ENCODE measurements at places on chromosomes 2 and 18.

DNA sequence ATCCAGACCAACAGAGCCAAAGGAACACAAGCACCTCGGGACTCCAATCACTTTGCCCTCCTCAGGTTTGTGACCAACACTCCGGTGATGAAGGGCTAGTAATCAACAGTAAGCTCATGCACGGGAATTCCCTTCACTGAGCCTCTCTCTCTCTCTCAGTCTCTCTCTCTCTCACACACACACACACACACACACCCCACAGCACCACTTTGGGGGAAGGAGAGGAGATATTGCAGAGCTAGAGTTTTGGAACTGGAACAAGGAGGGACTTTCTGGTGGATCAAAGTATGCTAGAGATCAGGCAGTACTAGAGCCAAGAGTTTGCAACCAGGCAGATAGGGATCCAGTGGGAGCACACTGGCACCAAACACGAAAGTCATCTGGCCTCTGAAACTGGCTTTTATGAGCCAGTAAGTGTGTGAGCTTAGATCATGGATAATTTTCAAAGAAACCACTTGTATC is 98.7 kb downstream of the ANKRD44 start:
- DNase-seq: no peak

DNA sequence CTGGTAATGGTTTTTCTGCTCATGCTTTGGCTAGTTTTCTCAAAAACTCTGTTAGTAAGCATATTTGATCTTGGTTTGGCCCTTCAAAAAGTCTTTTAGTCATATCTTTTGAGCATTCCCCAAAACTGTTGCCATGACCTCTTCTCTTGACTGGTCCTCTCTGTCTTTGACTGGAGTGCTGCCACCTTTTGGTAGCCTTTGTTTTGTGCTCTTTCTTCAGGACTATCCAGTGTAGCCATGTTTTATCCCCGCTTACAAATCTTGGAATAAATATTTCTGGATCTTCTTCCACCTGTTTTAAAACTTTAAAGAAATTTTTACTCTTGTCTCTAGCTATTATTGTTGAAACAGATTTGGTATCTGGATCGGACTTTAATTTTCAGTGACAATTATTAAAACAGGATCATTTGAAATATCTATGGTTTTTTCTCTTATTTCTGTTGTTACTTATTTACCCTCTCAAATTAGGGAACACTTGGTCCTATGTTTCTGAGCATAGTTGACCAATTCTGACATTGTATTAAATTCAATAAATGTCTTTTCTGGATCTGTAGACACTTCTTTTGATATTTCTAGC is 965 bp upstream of the ELOA2 start:
- no peak for DNase-seq

DNA sequence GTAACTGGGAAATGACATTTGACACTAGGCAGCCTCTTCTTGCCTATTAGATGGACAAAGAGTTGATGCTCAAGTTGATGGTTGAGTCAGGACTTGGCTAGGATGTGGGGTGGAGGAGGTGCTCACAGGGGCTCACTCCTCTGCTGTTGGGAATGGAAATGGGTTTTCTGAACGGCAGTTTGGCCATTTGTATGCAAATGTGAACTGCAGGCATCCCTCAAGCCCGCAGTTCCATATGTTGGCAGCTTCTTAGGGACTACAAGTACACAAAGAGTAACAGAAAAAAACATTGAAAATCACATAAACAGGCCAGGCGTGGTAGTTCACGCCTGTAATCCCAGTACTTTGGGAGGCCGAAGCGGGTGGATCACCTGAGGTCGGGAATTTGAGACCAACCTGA is 80.8 kb downstream of the INPP5D start:
- DNase-seq: no peak

DNA sequence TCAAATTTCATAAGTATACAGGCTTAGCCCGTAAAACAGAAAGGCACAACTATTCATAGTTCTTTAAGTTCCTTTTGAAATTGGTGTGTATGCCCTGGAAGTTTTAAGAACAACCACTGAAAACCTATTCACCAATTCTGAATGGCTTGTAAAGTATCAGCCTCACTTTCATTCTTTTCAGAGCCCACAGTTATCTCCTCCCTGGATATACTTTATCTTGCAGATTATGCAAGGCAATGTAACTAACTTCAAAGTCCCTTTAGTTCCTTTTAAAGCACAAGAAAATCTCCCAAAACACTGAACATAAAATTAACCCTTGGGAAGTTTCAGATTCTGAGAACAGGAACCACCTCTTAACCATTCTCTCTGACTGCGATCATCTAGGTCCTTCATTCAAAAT is 1.1 kb downstream of the STRN start:
- DNase-seq: no peak

- no peak for DNase-seq
These were observed 71.7 kb downstream of the TPGS2 start for GRCh38 chr18:36757081-36757480.
